ENCODE measurements at places on chromosomes 16 and 17. TPM values are rescaled to one million over a fixed set of nuclear protein-coding genes. Genes with fewer than 3 reads are reported as not detected.

The NAGPA gene
- total RNA-seq = 26.0 TPM

The CLDN6 gene
- total RNA-seq = not detected

The NCOR1 gene
- total RNA-seq = 203 TPM

The HSD17B1 gene
- total RNA-seq = 2.3 TPM

The TRPV3 gene
- 1.0 TPM for total RNA-seq

The SECTM1 gene
- 4.5 TPM for total RNA-seq
